ENCODE measurements at places on chromosomes 3 and 15.

DNA sequence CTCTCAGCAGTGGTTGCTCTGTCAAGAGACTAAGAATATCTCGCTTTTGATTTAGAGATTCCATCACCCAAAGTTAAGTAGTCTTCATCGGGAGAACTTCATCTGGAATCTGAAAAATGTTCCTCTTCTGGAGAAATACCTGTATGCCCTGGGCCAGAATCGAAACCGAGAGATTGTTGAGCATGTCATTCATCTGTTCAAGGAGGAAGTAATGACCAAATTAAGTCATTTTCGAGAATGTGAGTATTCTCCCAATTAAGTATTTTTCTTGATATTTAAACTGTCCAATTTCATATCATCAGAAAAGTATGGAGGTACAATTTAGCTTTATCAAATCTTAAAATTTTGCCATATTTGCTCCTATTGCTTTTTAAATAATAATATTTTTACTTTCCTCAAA lies 12.9 kb upstream of the PSMA4 start:
- DNase-seq, result no peak

GRCh38 chr3:150385296-150386242 lies 22.5 kb upstream of the TSC22D2 start:
- DNase-seq, result no peak

- no peak for DNase-seq
Observed at GRCh38 chr3:21621181-21621651, 129.8 kb downstream of the ZNF385D start.

DNA sequence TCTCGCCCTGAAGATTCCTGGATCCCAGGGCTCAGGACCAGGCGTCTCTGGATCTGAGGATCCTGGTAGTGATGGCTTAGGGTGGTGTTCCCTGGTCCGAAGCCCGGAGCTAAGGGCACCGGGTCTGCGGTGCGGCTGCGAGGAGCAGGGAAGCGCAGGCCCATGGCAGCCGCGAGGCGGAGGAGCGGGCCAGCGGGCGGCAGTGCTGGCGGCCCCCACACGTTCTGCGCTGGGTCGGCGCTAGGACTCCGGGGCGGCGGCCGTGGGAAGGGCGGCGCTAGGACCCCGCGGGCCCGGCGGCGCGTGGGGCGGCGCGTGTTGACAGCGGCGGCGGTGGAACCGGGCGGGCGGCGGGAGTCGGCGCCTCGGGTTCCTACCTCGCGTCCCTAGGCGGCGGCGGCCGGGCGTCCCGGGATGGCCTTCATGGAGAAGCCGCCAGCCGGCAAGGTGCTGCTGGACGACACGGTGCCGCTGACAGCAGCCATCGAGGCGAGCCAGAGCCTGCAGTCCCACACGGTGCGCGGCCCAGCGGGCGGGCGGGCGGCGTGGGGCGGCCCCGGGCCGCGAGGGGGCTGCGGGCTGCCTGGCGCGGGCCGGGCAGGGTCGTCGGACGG lies at the start of gene PXK:
Gene PXK, plus strand, starts transcription at position 318 of the 614 bp plus-strand sequence. Its CDS starts 97 bp downstream, at position 415.
- DNase-seq, result no peak

DNA sequence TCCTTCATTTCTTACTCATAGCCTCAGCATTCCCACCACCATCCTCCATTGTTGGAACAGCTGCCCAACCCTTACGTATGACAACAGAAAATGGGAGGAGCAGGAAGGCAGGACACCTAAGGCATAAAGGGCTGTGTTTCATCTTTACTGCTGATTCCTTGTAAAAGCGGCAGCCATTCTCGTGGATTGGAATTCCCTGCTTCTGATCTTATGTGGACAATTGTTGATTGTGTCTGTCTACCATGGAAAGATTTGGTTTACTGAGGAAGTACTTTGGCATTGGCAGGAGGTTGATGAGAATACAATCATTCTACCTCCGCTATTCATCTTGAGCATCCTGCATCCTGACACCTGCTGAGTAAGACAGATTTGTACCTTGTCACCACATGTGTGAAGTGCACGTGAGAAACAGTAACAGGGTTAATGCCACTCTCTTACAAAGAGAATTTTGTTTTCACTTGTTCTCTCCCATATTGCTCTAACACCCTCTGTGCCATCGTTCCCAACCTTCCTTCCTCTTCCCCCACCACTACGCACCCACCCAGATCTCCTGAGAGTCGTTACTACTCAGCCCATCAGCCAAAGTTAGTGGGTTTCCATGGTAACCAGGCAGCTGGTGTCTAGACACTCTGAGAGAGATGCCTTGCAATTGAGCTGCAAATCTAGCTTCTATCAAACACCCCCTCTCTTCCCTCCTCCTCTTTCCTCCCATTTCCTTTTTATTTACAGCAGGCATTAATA lies 75.7 kb downstream of the GAP43 start:
- no peak for DNase-seq

DNA sequence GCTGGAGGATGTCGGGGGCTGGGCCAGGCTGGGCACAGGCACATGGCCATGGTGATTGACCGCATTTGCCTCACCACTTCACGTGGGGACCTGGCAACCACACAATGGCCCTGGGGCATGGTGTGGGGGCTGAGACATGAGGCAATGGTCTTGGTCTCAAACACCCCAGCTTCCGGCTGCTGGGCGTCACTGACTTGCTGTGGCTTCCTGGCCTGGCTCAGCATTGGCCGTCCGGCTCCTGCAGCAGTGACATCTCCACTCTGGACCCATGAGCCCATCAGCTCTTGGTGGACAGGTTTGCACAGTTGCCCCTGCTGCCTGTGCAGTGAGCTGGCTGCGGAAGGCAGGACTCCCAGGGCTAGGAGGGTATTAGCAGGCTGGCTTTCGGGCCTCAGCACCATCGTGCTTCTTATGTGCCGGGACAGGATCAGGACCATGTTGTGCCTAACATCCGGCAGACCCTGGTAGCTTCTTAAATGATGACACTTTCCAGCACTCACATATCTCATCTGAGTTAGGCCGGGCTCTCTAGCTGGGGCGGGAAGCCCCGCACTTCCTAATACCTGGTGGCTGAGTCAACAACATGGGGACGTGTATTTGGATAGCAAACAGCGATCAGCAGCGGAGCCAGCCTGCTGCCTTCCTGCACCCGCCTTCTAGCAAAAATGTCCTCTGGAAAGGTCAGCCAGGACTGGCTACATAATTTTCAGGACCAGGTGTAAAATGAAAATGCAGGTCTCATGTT lies 34.1 kb downstream of the ZNF710 start:
- no peak for DNase-seq

- DNase-seq, result no peak
Observed at GRCh38 chr3:108296239-108296638, at the start of gene HHLA2. HHLA2 (plus strand) TSS chr3:108296548; CDS start chr3:108351814, 55,266 bp downstream.

DNA sequence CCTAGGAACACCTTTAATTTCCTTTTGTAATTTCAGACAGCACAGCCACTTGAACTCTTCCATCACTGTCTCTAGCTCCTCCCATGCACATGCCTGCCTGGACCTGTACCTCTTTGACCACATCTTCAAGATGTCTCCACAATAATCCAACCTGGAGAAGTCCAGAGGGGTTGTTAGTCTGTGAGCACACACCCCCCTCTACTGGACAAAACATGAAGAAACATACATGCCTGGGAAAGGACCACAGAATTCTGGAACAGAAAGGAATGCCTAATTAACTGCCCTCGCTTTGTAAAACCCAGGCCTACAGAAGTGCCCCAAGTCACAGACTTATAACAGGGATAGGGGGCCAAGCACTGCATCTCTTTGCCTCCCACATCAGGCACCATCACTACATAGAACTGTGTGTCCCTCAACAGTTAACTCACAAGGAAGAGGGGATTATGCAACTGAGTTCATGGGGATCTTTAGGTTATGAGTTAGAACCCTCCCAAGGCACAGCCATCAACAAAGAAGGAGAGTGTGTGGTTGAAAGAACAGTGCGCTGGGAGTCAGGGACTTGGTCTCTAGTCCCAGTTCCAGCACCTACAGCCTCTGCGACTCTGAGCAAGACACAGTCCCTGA lies 61.7 kb downstream of the FMN1 start:
- DNase-seq, result peak; percentile 30

DNA sequence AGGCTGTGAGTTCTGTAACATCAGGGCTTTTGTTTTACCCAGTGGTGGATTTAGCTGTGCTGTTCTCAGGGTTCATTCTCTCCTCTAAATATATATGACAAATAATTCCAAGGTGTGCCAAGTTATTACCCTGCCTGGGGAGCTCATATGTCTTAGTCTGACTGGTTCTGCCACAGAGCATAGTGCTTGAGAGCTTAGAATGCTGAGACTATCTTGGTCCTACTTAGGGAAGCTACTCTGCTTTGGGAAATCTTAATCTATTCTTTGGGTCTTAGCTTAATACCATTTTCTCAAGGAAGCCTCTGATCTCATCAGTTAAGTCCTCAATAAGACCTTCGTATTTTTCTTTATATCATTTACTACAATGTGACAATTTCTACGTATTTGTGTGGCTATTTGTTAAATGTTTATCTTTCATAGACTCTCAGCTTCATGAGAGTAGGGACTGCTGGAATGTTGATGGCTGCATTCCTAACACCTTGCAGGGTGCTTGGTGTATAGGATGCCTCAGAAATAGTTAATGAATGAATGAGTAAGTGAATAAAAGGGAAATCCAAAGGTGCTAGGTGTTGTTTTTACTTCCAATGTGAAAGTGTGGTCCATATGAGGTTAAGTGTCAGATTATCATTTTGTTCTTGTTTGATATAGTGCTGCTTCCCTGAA lies 1.8 kb downstream of the OTOL1 start:
- DNase-seq, result no peak

DNA sequence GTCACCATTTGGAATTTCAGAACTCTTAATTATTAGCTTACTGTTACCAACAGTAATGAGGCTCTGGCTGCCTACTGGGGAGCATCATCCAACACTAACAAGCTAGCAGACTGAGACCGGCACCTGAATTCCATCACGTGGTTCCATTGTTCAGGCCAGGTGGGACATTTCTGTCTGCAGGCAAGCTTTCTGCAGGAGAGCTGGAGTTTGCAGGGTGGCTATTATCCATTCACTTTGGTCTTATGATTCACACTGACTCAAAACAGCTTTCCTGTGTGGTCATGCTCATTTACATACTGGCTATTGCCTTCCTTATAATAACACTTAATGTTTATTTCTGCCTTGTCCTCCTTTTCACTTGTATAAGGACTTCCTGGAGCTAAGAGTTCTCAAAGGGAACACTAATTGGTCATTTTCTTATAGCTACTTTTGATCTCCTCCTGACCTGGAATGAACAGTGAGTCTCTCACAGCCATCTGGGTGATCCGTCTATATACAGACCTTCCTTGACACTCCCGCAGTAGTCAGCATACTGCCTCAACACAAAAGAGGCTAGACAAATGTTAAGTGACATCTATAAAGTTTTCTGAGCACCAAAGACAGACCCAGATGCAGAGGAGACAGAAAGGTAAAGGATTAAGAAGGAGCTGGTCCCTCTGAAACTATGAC lies 695.4 kb downstream of the FHIT start:
- DNase-seq, result no peak

GRCh38 chr15:58734859-58735258 lies 14.6 kb downstream of the ADAM10 start:
- no peak for DNase-seq

DNA sequence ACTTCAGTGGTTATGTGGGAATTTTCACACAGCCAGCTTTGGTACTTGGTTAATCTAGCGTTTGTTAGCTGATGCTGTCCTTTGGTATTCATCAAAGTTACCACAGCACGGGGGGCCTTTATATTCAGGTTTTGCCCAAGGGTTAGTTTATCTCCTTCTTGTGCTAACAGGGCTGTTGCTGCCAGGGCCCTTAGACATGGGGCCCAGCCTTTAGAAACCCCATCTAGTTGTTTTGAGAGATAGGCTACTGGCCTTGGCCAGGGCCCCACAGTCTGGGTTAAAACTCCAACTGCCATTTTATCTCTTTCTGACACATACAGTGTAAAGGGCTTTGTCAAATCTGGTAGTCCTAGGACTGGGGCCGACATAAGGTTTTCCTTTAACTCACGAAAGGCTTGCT lies 7.5 kb upstream of the DNAAF4 start:
- DNase-seq, result no peak

GRCh38 chr15:76837474-76837873 lies 67.7 kb downstream of the SCAPER start:
- DNase-seq, result no peak

GRCh38 chr3:17094551-17094950 lies 209.8 kb downstream of the PLCL2 start:
- DNase-seq, result no peak

DNA sequence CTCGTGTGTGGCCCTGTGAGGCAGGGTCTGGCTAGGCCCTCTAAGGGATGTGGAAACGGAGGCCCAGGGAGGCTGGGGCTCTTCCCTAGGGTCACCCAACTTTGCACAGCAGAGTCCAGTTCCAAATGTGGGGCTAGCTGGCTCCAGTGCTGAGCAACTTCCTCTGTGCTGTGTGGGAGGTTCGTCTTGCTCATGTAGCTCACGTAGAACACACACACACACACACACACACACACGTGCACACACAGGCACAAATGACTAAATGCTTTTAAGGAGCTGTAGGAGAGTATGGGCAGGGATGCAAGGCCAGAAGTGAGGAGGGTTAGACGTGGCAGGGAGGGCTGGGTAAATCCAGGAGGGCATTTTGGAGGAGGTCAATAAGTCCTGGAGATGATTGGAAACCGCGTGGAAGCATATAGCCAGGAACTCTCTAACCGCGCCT lies 213.8 kb downstream of the RPLP1 start:
- DNase-seq, result no peak

GRCh38 chr15:63990454-63990853 lies 55.8 kb downstream of the DAPK2 start:
- DNase-seq, result no peak
